Activated CD4-positive, alpha-beta T cell treated with anti-CD3 and anti-CD28 coated beads, Interleukin-2, Interleukin-4, amounts not matched to agents 100 ng/mL and 50 ng/mL, durations not matched to agents 16 hours and 8 hours (primary cell): ENCODE measurements at places on chromosomes 1 and 21.

DNA sequence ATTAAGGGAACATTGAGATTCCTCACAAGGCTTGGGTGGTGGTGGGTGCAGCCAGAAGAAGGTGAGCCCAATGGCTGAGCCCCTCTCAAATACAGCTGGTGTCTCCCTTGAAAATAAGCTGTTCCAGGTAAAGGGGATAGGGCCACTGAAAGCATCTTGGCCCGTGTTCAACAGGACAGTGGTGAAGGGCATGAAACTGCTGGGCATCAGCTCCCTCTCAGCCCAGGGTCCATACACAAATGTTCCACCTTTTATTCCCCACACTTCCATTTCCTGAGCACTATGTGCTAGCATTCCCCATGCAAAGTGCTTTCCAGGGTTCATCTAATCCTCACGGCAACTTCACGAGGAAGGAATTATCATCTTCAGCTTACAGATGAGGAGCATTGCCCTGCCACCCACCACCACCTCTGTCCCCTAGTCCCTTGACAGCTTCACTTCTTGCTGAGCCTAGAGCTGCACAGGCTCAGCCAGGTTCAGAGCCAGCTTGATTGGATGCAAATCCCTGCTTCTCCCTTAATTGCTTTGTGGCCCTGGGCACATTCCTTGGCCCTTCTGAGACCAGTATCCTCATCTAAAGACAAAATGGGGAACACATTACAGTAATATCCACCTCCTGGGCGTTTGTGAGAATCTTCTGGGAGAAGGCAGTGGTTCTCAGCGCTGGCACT, 9.6 kb downstream of the TAGLN2 start:
- DNase-seq, result no peak

- no peak for DNase-seq
These were observed 70.3 kb downstream of the MAP10 start for GRCh38 chr1:232875536-232875935.

DNA sequence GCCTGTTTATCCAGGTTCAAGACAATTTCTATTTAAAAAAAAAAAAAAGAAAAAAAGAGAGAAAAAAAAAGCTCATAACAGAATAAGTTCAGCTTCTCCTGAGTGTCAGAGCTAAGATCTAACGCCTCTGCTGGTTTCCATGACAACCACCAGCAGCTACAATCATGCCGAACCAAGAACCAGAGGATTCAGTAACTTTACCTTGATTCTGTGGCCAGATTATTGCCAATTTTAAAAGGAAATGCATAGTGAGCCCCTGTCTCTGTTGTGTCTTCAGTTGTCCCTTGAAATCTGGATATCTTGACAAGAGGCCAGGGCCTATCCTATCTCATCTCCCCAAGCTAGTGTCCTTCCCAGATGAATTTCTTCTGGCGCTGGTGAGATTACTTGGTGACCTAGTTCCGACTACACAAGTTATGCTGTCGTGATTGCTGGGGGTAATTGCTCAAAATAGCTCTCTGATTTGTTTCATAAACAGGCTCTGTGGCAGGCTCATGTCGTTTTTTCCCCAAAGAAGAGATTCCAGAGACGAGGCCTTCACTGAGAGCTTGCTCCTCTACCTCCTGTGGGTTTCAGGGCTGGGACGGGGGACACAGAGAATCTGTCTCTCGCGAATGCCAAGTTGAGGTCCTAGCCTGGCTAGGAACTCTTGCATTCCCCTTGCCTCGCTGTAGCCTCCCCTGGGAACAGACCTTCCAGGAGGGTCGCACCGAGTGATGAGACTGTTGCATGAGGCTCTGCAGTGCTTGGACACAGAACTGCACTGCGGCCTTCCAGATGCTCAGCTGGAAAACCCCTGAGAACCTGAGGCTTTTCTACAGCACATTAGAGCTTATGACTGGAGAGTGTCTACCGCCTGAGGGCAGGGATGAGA, 32.4 kb upstream of the SCCPDH start:
- DNase-seq, result no peak

DNA sequence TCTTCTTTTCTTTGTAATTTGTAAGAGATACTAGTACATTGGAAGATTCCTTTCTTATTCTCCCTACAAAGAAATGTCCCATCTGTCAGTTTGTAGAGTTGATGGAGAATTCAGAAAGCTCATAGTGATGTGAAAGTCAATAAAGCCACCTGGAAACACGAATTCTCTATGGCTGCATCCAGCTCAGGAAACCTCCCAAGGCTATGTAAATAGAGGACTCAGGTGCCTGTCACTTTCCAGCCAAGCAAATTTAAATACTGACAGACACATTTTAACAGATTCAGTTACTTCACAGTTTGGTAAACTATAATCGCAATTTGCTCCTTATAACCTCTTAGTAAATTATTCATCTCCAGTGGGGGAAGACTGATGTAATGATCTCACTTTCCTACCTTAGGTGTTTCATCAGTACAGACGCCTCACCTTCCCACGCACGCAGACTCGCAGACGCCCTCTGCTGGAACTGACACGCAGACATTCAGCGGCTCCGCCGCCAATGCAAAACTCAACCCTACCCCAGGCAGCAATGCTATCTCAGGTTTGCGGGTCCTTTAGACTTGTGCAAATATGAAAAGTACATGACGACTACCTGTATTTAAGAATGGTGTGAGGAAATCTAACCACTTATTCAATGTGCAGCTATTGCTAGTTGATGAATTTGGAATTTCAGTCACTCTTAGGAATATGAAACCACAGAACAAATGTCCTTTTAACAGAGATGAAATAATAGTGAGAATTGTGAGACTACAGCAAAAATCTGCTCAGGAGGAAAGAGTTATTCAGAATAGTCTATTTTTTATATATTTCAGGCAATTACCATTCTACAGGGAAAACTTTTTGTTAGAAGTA, 60.6 kb downstream of the PTPRC start:
- DNase-seq, result peak; percentile 46

GRCh38 chr1:165910764-165911421, 83.5 kb downstream of the UCK2 start:
- DNase-seq, result no peak

- DNase-seq, result no peak
These were observed 140.3 kb upstream of the VANGL1 start for GRCh38 chr1:115501476-115501875.

DNA sequence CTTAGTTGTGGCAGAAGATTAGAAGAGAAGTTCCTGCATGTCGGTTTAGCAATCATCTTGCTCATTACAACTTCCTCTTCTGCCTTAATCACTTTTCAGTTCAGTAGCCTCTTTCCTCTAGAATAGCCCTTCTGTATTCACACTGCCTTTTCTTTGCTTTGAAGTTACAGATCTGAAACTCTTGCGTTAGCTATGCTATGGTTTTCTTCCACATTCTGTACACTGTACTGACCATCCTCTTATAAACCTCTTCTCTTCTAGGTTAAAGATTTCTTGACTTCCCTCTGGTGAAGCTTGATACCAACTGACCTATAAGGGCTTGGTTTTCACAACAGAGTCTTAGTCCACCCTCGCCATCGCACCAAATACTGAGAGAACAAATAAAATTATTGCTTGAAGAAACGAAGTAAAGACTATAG, 35.0 kb downstream of the C21orf91 start:
- DNase-seq, result peak; percentile 52

DNA sequence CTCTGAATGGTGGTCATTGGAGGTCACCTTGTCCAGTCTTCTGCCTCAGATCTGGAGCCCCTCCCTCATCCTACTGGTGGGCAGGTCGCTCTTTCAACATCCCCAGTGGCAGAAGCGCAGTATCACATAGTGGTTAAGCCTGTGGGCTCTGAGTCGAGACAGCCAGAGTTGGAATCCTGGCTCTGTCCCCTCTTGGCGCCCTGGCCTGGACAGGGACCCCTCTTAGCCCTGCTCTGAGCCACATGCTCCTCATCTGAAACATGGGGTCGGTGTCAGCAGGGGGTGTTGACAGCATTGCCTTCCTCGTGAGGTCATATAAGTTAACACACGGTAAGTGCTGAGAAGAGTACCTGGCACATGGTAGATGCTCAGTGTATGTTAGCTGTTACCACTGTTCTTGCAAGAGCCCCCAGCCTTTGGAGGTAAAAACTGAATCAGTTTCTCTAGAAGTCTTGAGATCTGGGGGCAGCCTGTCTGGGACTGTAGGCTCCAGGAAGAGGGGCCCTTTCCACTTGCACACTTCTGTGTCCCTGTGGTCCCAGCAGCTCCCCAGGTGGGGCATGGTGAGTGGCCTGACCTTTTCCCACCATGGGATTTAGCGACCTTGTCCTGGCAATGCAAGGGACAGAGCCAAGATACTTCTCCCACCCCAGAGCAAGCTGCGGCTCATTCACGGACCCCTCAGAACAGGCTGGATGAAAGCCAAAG, 6.4 kb downstream of the ZC3H12A start:
- no peak for DNase-seq

- no peak for DNase-seq
These were observed 28.2 kb downstream of the PTGER3 start for GRCh38 chr1:71019233-71019969.

DNA sequence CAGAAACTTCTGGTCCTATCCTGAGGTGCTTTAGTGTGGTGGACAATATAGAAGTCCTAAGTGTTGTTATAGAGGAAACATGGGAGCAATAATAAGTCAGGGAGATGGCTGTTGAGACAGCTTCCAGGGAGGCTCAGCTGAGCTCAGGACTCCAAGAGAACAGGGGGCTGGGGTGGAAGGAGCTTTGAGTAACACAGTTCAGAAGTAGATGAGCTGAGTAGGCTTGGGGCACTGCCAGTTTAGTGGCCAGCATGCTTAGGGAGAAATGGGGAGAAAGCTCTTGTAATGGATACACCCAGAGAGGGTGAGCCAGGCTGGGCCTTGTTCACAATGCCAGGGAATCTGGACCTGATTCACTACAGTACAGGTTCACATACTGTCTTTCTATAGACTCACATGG, 201.6 kb downstream of the DAB1 start:
- no peak for DNase-seq

DNA sequence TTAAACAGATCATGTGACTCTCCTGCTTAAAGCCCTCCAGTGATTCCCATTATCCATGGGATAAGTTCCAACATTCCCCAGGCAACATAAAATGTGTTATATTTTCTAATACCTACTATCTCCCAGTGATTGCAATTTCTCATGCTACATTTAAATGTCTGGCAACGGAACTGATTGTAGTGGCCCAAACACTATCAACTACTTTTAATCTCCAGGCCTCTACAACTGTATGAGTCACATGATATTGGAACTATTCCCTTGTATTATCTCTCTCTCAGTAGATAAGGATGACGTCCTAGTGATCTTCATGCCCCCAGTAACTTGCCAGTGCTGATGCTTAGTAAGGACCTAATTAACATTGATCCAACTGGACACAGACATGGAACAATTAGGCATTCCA, 49.9 kb downstream of the ERICH3 start:
- no peak for DNase-seq
